ENCODE measurements at places on chromosomes 3 and 15.

- no peak for DNase-seq
Measured at GRCh38 chr3:102443021-102443420, 8.2 kb downstream of the ZPLD1 start.

- DNase-seq, result no peak
Measured at GRCh38 chr3:13771496-13771895, 108.4 kb downstream of the WNT7A start.

- DNase-seq, result no peak
Measured at GRCh38 chr15:90145259-90145658, 43.0 kb upstream of the IDH2 start.

DNA sequence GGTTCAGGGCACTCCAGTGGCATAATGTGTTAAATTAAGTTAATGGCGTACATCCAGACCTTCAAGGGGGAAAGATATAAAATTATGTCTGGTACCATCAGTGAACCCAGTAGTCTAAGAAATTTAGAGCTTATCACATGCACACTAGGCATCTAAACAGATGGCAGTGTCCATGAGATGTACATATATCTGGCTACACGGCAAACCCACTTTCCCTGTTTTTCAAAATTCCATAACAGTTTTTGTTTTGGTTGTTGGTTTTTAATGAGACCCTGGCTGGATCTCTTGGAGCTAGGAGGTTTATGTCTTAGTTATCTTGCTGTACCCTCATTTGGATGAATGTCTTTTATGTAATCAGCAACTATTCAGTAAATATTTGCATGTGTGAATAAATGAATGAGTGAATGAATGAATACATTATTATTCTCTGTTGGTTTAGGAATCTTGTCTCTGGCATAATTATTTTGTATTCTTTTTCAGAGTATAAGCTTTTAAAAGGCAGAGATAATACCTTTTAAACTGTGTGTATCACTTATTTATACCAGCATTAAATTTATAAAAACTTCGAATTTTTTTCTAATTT lies 3.1 kb upstream of the UTS2B start:
- no peak for DNase-seq

- DNase-seq, result no peak
Measured at GRCh38 chr3:100401674-100402041, 319 bp downstream of the LNP1 start.

- no peak for DNase-seq
Measured at GRCh38 chr3:54780336-54780735, 147.5 kb downstream of the LRTM1 start.

- no peak for DNase-seq
Measured at GRCh38 chr3:138441742-138442141, 7.3 kb downstream of the ESYT3 start.

GRCh38 chr3:150844484-150844883 lies 60.8 kb downstream of the MINDY4B start:
- no peak for DNase-seq

DNA sequence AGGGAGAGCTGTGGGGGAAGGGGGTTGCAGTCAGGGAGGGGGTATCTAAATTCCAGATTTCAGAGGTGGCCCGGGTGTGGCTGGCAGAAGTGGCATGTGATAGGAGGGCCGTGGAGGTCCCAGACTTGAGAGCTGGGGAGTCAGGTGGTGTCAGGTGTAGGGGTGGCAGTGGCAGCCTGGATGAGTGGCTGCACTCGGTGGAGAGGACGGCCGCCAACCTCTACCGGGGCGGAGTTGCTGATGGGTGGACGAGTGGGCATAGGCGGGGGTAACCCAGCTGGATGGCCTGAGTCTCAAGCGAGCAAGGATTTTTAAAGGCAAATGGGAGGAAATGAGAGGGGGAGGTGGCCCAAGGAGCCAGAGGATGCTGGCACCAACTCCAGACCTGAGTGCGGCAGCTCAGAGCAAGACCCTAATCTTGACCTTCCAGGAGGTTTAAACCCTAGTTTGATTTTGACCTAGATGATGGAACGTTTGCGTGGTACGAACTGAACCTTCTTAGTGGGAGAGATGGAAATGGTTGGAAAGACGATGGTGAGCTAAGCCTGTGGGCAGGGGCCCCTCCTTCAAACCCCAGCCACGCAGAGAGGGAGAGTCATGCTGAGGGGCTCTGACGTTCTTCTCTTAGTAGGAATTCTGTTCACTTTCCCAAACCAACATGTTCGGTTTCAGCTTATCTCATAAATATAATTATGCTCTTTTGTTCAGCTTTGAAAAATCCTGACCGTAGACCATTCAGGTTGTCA lies 8.0 kb downstream of the TRAK1 start:
- DNase-seq, result no peak

DNA sequence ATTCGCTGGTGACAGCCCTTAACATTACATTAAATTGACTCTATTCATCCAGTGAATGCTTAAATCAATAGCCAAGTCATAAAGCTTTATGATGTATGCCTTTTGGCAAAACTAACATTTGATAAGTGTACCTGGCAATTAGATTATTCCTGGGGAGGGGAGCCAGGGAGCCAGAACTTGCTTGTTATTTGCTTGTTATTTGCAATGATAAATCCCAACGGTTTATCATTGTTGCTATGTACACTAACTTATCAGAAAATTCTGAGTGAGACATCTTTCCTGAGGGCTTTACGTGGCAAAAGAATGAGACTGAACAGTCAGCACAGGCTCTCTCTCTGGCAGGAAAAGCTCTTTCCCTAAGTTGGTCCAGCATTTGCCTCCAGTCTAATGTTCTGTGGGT lies 35.8 kb upstream of the FBN1 start:
- no peak for DNase-seq

- DNase-seq, result no peak
Measured at GRCh38 chr3:51508255-51508654, 8.4 kb upstream of the DCAF1 start.

DNA sequence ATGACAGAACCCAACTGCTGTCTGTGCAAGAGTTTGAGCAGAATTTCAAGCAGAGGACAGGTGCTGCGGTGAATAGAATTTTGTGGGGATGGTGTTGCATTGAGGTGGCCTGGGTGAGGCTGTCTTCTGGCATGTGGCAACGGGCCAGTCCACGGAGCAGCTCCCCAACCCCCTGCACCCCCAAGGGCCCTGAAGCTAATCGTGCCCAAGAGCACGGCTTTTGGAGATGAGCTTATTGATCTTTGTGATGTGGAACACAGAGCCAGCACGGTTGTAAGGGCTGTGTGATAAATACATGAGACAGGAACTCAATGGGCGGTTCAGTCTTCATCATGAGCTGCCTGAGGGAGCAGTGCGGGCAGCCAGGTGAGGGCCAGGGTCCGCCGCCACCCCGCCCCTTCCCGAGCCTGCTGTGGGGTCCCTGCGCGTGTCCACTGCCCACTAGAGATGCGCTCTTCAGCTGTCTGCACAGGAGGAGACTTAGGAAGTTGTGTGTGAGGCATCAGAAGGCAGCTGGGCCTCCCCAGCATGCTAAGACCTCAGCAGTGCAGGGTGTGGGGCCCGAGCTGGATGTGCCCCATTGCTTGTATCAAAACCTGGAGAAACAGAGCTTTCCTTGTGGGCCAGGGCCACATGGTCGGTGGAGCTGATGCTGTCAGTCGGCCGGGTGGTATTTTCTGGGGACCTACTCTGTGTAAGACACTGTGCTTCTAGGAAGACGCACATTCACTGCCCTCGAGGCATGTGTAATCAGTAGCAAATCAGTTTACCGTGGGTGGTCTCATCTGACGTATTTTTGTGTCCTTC lies 90.5 kb downstream of the CHRNA7 start:
- no peak for DNase-seq

GRCh38 chr3:192655040-192655439 lies 72.3 kb downstream of the FGF12 start:
- no peak for DNase-seq

DNA sequence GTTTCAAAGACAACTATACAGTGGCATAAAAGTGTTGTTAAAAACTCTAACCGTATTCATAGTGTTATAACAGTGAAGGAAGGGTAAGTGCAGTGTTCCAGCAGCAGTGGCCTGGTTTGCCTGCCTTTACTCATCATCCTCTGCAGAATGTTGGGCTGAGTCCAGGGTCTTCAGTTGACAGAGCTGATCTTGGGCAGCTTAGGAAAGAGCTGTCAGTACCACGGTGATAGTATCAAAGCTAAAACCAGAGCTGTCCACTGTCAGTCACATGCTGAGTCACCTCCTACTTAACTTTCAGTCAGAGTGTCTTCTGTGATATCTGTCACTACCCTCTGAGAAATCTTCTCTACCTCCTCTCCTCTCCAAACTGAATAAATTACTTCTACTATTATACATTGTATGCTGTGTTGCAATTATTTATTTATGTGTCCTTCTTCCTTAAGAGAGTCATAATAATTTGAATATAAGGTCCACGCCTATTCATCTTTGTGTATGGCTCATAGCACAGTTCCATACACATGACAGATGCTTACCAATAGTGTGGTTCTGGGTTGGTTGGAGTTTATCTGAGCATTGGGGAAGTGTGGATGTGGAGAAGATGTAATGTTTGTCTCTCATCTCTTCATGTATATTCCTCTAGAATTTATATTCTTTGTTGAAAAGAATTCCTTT lies 242.1 kb downstream of the ZIC1 start:
- DNase-seq, result no peak

- DNase-seq, result no peak
Measured at GRCh38 chr3:100546020-100546744, 53.8 kb downstream of the TMEM45A start.

DNA sequence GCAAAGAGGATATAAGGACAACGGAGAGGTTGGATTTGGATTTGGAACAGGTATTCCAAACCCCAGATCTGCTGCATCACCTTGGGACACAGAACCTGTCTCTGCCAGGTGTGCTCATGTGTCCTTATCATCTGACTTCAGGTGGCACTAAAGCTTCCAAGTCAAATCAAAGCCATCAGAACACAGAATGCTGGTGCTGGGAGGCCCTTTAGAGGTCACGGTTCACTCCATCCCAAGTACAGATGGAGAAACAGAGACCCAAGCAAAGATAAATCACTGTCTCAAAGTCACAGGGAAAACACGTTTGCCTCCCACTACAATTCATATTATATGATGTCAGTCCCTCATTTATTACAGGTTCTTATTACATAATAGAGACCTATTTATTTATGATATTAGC lies 72.8 kb downstream of the HES1 start:
- DNase-seq, result no peak

- DNase-seq, result no peak
Measured at GRCh38 chr15:63223463-63223862, 34.1 kb downstream of the RAB8B start.

DNA sequence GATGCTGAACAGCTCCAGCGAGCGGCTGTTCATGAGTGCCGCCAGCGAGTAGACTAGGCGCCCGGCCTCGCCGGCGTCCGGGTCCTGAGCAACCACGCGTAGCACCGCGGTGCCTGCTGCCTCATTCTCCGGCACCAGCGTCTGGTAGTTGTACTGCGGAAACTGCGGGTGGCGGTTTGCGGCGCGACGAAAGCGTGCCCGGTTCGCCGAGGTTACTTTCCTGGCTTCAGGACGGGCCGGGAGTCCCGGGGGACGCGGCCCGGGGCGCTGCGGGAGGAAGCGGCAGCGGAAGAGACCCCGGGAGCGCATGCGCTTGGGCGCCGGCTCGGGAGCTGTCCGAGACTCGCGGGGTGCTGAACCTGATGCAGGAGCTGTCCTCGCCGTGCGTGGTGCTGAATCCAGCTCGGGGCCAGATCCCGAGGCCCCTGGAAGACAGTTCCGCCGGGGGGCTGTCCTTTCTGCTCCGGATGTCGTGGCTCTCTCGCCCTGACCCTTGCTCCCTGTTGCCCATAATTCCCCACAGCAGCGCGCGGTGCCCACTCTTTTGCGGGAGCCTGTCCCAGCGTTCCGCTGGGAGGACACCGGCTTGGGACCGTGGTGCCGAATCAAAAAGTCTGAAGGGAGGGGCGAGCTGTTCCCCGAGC lies 1.1 kb downstream of the CELSR3 start:
- no peak for DNase-seq

DNA sequence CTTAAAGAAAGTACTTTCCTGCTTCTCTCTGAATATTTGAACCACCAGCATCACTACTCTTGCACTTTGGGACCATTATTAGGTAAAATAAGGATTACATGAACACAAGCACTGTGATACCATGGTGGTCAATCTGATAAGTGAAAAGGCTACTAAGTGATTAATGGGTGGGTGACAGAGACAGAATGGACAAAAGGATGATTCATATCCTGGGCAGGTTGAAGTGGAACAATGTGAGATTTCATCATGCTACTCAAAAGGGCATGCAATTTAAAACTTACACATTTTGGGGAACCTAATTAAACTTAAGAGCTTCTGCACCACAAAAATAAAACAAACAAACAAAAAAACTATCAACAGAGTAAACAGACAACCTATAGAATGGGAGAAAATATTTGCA lies 172.0 kb upstream of the CD96 start:
- DNase-seq, result no peak

DNA sequence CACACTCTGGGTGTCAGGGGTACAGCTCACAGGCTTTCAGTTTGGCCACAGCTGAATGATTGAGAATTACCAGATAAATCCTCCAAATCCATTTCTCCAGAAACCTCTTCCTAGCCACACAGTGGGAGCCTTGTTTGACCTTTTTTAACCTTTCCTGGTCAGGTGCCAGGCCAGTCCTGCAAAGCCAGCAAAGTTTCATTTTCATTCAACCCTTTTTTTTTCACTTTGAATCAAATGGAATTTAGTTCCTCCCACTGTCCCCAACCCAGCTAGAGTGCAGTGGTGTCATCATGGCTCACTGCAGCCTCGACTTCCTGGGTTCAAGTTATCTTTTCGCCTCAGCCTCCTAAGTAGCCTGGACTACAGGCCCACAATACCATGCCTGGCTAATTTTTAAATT lies 67.8 kb downstream of the NSUN3 start:
- no peak for DNase-seq

DNA sequence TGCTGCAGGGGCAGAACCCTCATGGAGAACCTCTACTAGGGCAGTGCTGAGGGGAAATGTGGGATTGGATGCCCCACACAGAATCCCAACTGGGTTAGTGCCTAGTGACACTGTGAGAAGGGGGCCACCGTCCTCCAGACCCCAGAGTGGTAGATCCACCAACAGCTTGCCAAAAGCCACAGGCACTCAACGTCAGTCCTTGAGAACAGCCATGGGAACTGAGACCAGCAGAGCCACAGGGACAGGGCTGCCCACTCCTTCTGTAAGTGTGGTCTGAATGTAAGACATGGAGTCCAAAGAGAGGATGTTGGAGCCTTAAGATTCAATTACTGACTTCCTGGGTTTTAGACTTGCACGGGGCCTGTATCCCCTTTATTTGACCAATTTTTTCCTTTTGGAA lies 1451.5 kb downstream of the SI start:
- no peak for DNase-seq

- no peak for DNase-seq
Measured at GRCh38 chr15:69758291-69758771, 305.7 kb downstream of the RPLP1 start.

GRCh38 chr15:72117486-72118016 lies 399 bp downstream of the MYO9A start:
- DNase-seq, result no peak

- DNase-seq, result no peak
Measured at GRCh38 chr3:4419920-4420319, 47.1 kb downstream of the SUMF1 start.

DNA sequence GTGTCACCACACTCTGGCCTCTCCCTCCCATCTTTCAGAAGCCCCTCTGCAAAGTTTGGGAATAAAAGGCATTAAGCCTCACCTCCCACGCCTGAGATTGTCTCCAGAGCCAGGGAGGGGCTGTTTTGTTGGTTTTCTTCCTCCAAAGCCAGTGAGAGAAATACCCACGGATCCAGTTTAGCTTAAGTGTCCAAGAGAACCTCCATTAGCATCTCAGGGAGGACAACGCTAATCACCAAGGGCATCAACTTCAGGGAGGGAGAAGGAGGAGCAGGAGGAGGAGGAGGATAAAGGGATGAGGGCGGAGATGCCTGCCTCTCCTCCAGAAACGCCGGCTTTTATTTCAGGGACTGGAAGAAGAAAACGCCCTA lies 101.6 kb downstream of the SRGAP3 start:
- DNase-seq, result no peak

- DNase-seq, result no peak
Measured at GRCh38 chr3:30713885-30714503, 107.6 kb downstream of the TGFBR2 start.
